ENCODE measurements at places on chromosomes 1 and 21.

- DNase-seq: no peak
Observed at GRCh38 chr1:223125766-223126165, 17.3 kb downstream of the TLR5 start.

DNA sequence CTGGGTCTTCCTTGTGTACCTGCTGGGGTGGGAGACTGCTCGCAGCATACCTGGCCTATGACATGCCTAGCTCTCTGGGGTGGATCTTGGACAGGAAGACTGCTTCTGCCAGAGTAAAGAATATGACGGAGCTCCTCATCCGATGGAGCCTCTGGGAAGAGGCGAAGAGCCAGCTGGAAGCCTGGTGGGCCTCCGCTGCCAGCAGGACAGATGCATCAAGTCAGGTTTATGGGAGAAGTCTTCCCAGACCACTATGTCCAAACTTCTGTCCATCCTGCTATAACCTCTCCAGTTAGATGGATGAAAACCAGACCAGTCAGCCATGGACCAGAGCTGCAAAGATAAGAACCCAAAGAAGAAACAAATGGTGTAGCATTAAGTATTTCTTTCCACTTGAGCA, 27.7 kb upstream of the NGF start:
- DNase-seq: no peak

GRCh38 chr1:160997323-160998038, 23.5 kb downstream of the F11R start:
- peak; percentile 72 for DNase-seq

DNA sequence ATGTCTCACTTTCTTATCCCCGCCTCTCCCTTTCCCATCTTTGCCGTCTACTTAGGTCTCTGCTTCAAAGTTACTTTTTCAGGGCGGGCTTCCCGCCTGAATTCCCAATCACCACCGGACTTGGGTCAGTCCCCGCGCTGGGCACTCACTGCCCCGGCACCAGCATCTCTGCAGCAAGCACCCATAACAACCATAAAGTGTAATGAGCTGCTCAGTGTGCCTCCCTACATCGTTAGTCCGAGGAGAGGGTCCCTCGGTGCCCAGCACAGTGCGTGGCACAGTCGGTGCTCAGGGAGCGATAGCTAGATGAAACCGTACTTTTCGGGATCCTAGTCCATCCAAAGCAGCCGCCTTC, 633 bp upstream of the CTPS1 start:
- no peak for DNase-seq

DNA sequence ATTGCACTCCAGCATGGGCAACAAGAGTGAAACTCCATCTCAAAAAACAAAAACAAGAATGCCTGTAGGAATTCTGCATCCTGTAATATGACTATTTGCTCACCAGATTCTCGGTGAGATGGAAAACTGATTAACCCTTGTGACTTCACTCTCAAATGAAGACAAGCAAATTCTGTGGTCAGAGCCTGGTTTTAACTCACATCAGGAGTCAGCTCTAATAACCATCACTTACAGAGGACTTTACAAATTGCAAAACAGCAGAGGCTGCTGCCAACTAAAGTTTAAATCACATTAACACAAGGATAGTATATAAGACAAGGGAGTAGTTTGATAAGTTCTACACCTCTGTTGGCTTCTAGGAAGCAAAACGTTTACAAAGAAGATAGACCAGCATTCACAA, 35.7 kb upstream of the FAM163A start:
- no peak for DNase-seq

GRCh38 chr1:7454052-7454815, 316.9 kb upstream of the VAMP3 start:
- DNase-seq: peak; percentile 39

- no peak for DNase-seq
Observed at GRCh38 chr1:23449958-23450357, 25.4 kb upstream of the TCEA3 start.

GRCh38 chr1:232789651-232790050, 15.6 kb upstream of the MAP10 start:
- DNase-seq: no peak

- peak; percentile 65 for DNase-seq
Observed at GRCh38 chr1:27503844-27504587, 14.0 kb upstream of the WASF2 start.

- DNase-seq: peak; percentile 38
Observed at GRCh38 chr1:214615871-214616270, 12.9 kb downstream of the CENPF start.

DNA sequence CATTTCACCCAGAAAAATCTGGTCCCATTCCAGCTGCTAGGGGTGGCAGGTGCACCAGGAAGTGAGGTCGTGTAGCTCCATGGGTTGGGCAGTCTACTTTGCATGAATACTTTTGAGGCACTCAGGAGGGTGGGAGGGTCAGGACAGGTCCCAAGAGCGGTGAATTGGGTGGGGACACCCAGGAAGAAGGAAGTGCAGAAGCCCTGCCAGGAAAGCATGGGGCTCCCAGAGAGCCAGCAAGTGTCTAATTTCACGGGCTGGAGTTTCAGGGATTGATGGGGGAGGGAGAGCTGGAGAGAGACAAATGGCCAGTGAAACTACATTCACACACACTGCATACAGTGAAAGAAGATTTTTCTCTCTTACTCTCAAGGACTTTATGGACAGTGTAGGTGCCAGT, 137.8 kb downstream of the GALNT2 start:
- no peak for DNase-seq

- no peak for DNase-seq
Observed at GRCh38 chr1:74465193-74465681, 47.2 kb downstream of the LRRC53 start.
